Urinary bladder (tissue), 4 donors: ENCODE measurements at places on chromosomes 6 and 20. TPM values are rescaled to one million over a fixed set of nuclear protein-coding genes. Genes with fewer than 3 reads are reported as not detected.

DNA sequence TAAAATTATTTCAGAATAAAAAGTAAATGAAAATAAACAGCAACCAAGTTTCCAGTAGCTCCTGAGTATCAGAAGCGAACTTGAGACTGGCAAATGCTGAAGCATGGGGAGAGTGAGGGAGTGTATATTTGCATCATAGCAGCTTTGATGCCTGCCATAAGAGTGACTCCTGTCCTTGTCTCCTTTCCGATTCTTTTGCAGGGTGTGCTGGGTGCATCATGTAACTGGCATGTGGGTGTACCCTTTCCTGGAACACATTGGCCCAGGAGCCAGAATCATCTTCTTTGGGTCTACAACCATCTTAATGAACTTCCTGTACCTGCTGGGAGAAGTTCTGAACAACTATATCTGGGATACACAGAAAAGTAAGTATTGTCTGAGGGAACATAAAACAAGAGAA, 117.4 kb downstream of the ADAT2 start:
- no peak for DNase-seq

DNA sequence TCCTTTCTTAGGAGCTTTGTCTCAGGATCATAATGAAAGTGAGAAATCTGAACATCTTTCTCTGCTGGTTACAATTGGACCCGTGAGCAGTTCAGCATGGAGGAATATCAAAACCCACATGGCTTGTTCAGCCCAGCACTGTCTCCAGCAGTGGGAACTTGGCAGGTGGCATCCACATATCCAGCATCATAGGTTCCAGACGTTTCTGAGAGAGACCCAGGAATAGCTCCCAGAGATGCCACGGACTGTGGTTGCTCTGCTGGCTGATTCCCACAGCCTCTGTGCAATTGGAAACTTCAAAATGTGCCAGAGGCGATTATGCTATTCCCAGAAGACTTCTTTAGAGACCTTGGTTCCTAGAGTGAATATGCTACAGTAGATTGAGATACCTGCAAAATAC, 76.4 kb downstream of the PHACTR2 start:
- DNase-seq = no peak

DNA sequence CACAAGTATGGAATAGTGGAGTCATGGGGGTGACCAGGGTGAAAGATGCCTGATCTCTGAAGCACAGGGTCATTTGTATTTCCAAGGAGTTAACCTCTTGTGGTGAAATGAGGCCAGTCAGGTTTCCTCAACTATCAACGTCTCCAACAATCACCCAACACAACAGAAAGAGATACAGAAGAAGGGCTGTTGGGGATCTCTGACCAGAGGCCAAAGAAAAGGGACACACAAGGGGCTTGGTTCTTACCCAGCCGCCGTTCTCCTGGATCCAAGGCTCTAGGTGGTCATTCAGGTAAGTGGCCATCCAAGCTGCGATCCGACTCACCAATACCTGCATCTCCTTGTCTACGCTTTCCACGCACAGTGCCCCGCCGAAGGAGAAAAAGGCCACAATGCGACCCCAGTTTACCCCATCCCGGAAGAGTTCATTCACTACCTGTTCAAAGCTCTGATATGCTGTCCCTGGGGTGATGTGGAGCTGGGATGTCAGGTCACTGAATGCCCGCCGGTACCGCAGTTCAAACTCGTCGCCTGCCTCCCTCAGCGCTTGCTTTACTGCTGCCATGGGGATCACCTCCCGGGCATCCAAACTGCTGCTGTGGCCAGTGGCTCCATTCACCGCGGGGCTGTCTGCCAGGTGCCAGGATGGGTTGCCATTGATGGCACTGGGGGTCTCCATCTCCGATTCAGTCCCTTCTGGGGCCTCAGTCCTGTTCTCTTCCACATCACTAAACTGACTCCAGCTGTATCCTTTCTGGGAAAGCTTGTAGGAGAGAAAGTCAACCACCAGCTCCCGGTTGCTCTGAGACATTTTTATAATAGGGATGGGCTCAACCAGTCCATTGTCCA, 1.0 kb downstream of the BCL2L1 start:
- DNase-seq = no peak

DNA sequence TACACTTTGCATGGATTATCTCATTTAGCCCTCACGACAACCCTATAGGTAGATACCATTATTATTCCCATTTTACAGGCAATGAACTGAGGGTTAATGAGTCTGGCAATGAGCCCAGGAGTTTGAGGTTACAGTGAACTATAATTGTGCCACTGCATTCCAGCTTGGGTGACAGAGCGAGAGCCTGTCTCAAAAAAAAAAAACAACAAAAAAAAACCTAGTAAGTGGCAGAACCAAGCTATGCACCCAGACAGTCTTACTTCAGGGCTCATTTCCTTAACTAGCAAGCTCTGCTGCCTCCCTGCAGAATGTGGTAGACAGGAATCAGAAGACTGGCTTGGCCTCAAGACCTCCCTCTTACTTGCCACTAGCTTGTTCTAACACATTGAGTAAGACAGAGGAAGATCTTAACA, 71.9 kb upstream of the RREB1 start:
- no peak for DNase-seq

The TREM2 gene
- polyA plus RNA-seq = 1.5 TPM

DNA sequence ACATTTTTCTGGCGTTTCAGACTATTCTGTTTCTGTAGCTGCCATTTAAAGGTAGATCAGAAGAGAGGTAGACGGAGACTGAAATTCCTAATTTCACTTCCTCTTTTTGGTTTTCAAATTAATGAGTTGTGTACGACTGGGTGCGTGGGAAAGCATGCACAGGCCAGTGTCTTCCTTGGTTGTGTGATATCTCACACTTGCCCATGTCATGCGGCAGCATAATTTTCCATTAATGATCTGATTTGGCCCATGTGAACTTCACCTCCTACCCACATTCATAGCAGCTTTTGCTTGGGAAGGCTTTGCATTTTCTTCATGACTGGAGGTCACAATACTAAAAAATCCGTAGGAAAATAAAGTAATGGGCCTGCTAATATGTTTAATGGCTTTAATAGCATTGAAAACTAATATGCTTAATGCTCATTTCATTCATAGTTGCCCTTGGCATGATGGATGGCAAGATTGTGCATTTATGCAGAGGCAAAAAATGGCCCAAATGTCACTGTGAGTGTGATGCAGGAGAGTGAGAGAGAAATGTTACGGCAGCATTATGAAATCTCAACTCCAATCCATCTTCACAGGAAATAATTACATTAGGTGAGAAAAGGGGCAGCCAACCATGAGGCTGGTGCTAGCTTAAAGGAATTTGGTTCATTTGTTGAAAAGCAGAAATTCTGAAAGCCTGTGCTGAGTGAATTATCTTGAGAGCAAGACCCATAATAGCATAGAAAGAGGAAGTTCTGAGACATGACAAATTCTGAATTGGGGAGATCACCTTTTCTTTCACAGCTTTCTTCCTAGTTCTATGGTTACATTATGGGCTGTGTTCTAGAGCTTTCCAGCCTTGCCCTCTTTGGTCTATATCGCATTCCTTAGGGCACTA, 69.0 kb upstream of the UST start:
- no peak for DNase-seq

The ABHD16B gene
- 0.68 TPM for polyA plus RNA-seq

- DNase-seq = no peak
These were observed 301.4 kb upstream of the THEMIS start for GRCh38 chr6:128202169-128202765.

GRCh38 chr6:8400663-8401062, 34.7 kb downstream of the SLC35B3 start:
- DNase-seq = no peak

The SAMD10 gene
- polyA plus RNA-seq = 3.8 TPM

The RNF182 gene
- polyA plus RNA-seq = 0.19 TPM

GRCh38 chr6:1798303-1798964, 188.7 kb downstream of the FOXC1 start:
- DNase-seq = no peak

GRCh38 chr20:24783631-24784492, 165.2 kb upstream of the CST7 start:
- no peak for DNase-seq

GRCh38 chr6:50655848-50656453, 57.4 kb upstream of the TFAP2D start:
- no peak for DNase-seq

- no peak for DNase-seq
These were observed 235.4 kb downstream of the BTBD9 start for GRCh38 chr6:38404355-38404754.

- no peak for DNase-seq
These were observed 20.3 kb downstream of the SSR1 start for GRCh38 chr6:7292596-7293255.

The RFX6 gene
- 0.06 TPM for polyA plus RNA-seq

The PPIL6 gene
- 4.3 TPM for polyA plus RNA-seq

- DNase-seq = no peak
These were observed 26.6 kb upstream of the SNAP91 start for GRCh38 chr6:83735461-83735860.

The BHLHE23 gene
- not detected for polyA plus RNA-seq

DNA sequence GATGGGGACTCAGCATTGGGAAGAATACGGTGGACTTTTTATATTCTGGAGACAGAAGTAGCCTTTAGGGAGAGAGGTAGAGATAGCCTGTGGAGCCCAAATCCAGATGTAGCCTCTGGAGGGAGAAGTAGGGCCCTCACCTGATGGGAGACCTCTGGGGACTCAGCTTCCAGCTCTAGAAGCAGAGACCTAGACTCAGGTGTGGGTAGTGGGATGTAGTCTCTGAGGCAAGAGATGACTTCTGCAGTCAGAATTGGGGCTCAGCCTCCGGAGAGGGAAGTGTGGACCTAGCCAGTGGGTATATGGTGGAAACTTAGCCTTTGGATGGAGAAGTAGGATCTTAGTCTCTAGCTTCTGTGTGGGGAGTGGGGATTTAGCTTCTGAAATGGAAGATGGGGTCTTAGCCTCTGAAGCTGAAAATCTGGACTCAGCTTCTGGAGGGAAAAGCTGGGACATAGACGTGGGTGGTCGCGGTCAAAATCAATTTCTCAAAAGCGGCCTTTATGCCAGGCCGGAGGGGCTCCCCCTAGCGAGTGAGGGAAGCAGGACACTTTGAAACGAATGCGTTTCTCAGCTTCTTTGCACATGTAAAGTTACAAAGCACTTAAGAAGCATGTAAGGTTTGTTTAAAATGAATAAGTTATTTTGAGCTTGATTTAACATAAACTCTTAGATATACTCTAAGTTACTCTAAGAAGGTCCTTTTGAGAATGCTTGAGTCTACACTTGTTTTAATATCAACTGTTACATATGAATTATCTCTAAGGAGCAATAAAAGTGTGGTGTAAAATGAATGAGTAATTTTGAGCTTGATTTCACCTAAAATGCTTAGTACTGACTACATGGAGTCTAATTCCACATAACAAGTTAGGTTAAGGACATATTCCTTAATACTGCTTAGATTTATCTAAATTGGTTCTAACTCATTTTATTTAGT, 12.9 kb upstream of the ZNF343 start:
- DNase-seq = no peak

The BACH2 gene
- polyA plus RNA-seq = 0.90 TPM

GRCh38 chr6:149166747-149167146, 150.8 kb upstream of the TAB2 start:
- peak; percentile 35 for DNase-seq

The SOX4 gene
- 6.3 TPM for polyA plus RNA-seq

The XKR7 gene
- polyA plus RNA-seq = 0.03 TPM

DNA sequence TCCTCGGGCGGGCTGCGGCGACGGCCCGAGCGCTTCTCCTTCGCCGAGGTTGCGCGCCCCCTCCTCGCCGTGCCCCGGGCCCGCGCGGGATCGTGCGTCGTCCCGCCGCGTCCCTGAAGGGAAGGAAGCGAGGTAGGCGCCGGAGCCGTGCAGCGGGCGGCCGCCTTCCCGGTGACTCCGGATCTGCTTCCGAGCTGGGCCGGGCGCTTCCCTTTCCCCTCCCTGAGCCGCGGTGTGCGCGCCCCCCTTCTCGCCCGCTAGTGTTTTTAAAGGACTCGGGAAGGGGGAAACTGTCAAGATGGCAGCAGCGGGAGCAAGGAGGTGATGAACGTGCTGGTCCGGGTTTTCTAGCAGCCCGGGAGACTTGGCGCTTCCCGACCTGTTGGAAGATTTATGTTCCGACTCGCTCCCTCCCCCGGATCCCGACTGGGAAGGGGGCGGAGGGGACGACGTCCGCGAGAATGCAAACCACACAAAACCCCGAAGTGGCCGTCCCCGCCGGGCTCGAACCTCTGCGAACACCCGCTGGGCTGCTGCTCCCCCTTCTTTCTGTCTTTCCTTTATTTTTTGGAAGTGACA, 744 bp upstream of the FOXO3 start:
- peak; percentile 76 for DNase-seq

- DNase-seq = no peak
These were observed at the start of gene CST2 for GRCh38 chr20:23826541-23827021. TSS of gene CST2 (minus strand) at chr20:23826729. CDS start at chr20:23826660, 69 bp downstream.

DNA sequence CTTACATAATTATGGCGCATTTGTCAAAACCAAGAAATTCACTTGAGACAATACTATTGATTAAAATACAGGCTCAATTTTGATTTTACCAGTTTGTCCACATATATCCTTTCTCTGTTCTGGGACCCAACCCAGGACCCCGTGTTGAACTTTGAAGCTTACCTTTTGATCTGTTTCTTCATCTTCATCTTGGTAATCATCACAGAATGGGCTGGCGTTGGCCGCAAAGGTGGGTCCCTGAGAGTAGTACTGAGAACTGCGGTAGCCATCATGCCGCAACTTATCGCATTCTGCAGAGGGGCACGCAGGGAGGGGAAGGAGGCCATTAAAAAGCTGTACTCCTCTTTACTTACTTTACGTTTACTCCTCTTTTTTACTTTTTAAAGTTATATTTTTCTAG, 26.1 kb downstream of the NHSL1 start:
- no peak for DNase-seq

- DNase-seq = no peak
These were observed 20.0 kb downstream of the PLA2G7 start for GRCh38 chr6:46715141-46715540.

GRCh38 chr6:132054525-132054924, 103.4 kb upstream of the CCN2 start:
- DNase-seq = no peak

- DNase-seq = no peak
These were observed 11.0 kb upstream of the ELOVL5 start for GRCh38 chr6:53359843-53360092.

DNA sequence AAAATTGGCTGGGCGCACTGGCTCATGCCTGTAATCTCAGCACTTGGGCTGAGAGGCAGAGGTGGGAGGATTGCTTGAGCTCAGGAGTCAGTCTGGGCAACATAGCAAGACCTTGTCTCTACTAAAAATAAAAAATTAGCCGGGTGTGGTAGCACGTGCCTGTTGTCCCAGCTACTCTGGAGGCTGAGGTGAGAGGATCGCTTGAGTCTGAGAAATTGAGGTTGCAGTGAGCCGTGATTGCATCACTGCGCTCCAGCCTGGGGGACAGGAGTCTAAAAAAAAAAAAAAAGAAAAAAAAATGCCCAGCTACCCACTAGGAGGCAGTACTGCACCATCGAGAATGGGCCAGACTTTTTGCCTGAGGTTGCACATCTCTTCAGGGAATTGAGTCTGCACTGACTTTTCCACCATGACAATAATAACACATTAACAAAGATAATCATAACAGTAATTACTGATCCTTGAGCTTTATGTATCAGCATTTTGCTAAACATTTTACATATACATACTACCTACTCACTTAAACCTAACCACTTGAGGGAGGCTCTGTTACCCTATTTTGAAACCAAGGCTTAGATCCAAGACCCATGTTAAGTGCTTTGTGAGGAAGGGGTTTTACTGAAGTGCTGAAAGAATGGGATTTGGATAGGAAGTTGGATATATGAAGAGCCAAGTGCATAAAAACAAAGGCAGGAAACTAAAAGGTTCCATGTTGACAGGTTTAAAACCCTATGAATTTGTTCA, 21.0 kb downstream of the SRSF3 start:
- no peak for DNase-seq
